ENCODE measurements at places on chromosomes 12 and 14.

DNA sequence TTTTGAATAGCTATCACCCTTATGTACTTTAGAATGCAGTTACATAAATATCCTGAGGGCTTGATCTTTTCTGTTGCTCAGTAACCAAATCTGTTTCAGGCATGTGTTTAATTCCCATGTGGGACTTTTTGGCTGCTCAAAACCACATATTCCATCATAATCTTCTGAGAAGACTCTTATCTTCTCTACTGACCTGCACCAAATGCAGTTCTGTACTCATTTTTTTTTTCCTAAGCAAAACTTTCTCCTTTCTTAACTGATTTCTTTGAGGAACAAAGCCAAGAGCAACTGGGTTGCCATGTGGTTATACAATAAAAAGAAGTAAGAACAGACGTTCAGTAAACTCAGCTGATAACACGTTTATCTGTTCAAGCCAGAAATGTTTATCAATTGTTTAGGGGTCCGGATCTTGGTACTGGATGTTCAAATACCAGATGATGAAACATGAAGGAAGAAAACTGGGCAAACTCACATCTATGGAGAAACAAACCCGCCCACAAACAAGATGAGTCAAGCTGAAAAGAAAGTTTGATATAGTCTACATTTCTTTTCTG lies 50.1 kb downstream of the TMEM132C start:
- no peak for DNase-seq

DNA sequence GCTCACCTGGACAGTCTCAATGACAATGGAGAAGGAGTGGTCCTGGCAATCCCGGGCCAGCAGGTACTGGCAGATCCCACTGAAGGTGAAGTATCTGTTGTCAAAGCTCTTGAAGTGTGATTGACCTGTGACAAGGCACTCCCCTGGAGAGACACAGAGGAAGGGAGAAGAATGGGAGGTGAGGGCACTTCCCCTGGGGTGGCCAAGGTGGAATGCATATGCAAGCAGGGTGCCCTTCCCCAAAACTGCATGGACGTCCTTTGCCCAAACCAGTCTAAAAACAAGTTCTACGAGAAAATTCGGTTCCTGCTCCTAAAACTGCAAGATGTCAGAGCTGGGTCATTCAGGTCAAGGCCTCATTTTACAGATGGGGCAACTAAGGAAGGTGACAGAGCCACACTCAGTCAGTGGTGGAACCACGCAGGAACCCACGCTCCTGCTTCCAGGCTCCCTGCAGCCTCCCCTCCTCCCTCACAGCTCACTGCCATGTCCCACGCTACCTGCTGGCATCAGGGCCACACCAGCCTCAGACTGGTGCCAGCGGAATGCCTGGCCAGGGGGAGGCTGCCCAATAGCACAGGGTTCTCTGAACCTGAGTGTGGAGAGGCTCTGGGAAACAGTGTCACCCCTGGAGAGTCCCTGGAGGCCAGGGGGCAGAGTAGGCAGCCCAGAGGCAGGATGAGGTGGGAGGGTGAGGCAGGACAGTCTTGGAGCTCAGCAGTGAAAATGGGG lies 59.2 kb downstream of the VWF start:
- DNase-seq = no peak

- peak; percentile 20 for DNase-seq
Observed at GRCh38 chr14:68910540-68910939, 68.6 kb downstream of the ACTN1 start.

GRCh38 chr14:90726656-90727055 lies 89.6 kb downstream of the TTC7B start:
- DNase-seq = no peak

DNA sequence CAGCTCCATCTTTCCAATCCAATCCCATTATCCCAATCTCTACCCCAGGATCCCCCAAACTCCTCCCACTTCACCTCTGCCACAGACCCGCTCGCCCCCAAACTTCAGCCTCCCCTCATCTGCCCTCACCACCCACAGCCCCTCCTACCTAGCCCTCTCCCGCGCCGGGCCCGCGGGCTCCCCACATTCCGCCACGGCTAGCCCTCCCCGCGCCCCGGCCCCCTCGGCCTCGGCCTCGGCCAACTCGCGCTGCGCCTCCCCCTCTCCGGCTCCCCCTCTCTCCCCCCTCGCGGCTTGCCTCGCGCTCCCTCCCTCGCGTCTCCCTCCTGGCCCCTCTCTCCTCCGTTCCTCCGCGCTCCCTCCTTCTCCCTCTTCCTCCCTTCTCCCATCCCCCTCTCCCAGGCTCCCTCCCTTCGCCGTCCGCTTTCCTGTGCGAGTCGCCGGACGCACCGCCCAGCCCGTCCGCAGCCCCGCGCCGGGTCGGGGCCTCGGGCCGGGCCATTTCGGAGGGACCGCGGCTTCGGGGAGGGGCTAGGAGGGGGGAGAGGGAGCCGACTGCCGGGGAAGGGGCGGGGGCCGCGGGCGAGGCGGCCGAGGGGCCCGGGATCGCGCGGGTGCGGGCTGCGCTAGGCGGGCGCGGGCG lies at the start of gene ATN1:
ATN1 (plus strand) TSS at position 581 of the 643 bp plus-strand sequence. CDS start 6,043 bp downstream, outside the sequence.
- DNase-seq = peak; percentile 62

- DNase-seq = no peak
Observed at GRCh38 chr14:98167705-98168104, 1104.3 kb downstream of the BCL11B start.

DNA sequence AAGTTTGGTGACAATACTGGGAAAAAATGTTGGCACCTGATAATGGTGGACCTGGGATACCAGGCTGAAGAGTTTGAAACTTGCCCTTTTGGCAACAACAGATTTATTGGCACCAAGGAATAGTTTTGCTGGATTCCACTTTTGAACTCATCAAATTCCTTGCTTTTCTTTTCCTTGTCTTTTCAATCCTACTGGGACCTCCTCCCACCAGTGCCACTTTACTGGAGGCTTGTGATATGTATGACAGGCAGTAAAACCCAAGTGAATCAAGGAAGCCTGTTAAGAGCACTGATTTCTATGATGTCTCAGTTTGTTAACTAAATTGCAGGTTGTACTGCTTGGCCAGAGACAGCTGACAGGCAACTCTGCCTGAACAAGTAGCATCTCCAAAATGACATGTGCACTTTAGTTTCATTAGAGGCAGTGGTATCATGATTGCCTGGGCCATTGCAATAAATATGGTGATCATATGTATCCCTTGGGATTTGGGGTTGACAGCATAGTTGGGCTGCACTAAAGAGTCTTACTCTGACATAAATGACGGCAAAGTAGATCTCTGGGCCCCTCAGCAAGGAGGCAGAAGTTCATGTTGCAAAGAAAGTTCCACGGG lies 565.4 kb downstream of the DIO2 start:
- no peak for DNase-seq

DNA sequence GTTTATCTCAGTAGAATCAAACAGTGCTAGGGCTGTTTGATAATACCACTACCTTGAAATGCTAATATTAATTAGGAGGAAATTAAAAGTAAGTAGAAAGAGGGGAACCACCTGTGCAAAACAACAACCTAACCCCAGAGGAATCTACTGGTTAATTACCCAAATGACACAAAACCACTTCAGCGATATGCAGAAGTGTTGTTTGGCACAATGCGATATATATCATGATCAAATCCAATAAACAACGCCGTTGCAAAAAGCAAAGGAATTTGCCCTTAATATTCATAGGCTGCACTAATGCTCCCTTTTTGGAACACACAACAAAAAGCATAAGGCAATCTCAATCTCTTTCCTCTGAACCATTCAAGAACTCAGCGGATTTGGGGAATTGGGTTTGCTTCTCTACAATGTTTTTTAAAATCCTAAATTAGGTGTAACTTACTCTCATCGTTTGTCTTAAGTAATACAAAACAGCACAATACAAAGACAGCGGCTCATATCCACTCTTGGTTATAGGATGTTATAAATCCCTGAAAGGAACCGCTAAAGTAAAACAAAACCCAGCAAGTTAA lies 1.5 kb downstream of the MAP4K5 start:
- no peak for DNase-seq

DNA sequence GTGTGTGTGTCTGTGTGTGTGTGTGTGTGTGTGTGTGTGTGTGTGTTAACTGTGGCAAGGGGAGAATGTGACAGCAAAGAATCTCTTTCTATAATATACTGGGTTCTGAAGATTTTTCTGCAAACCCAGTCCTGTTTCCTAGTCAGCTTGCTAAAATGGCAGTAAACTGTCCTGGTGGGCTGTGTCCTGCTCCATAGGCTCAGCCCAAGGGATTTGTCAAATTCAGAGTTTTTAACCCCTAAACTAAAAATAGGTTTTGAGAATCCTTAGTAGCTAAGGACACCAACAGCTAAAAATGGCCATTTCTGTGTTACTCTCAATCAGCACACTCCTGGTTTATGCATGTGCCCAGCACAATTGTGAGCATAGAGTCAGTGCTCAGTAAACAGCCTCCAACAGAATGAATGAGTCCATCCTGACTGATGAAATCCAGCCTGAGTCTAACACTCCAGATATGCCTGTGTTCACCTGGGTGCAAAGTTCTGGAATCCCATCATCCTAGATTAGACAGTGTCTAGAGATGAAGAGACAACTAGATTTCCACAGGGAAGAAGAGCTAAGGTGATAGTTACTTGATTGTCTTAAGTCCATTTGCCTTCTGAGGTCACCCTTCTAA lies 192.6 kb downstream of the TTC6 start:
- no peak for DNase-seq

DNA sequence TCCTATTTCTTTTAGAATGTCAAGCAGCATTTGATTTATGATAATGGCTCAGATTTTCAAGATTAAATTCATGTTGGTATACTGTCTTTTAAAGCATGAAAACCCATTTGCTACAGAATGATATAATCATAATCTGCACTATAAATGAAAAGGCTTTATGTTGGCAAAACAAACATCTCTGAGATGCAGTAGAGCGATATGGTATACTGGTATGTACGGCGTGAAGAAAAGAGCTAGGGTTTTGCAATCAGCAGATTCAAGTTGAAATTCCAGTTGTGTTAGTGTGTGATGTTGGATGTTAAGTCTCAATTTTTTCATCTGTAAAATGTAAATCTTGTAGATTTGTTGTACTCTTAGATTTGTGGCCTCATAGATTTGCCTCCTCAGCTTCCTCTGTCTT lies 53.2 kb upstream of the DYRK2 start:
- no peak for DNase-seq

DNA sequence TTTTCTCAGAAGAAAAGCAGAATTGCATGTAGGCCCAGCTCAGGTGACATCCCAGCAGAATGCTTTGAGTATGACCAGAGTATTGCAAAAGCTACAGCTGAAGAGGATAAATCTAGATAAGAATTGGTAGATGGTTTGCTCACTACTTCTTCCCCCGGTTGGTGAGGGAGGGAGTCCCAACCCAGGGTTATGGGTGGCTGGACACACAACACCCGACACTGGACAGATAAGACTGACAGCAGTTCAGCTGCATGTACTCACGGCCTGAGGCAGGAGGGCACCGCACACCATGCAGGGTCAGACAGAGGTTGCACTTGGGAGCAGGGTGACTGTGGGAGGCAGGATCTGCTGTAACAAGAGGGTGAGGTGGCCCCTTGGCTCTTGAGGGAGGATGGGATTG lies 1.7 kb upstream of the CLEC4C start:
- no peak for DNase-seq

- no peak for DNase-seq
Observed at GRCh38 chr12:104230304-104231095, 14.9 kb downstream of the TXNRD1 start.

GRCh38 chr14:99733540-99734405 lies 49.7 kb downstream of the CYP46A1 start:
- no peak for DNase-seq

DNA sequence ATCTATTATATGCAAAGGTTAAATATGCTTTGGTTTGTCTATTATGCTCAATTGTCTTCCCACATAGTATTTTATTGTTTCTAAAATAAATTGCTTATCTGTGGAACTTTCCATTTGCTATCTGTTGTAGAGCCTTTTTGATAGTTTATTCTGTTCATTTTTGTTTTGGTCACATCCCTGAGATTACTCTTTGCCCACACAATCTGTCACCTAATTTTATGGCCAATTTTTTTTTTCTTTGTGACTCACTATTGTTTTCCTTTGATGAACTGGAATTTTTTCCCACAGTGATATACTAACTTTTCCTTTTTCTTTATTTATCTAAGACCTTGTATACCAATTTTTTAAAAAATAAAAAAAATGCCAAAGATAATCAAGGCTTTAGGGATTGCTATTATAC lies 61.1 kb downstream of the RASSF9 start:
- DNase-seq = no peak

- DNase-seq = no peak
Observed at GRCh38 chr12:51011955-51012354, 14.2 kb downstream of the SLC11A2 start.

- DNase-seq = no peak
Observed at GRCh38 chr12:22046968-22047390, 961 bp downstream of the CMAS start.

DNA sequence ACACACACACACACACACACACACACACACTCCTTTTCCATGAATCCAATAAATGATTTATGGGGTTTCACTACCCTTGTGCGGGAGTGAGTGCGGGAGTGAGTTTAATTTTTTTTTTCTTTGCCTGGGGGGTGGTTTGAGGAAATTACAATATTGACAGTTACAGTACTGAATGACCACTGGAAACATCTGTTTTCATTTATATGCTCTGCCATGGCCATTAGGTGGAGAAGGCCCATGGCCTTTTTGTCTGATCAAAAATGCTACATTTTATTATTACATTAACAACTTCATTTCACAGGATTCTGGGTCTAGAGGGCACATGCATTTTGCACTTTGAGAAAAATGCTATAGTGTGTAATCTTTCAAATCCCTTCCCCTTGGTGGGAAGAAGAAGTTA lies 5.9 kb downstream of the TBX3 start:
- DNase-seq = no peak

GRCh38 chr12:24416423-24417109 lies 467.1 kb upstream of the SOX5 start:
- no peak for DNase-seq

- DNase-seq = no peak
Observed at GRCh38 chr14:94545131-94545841, 16.0 kb upstream of the SERPINA4 start.

- DNase-seq = peak; percentile 30
Observed at GRCh38 chr12:67650388-67651131, 2.0 kb downstream of the DYRK2 start.

- DNase-seq = no peak
Observed at GRCh38 chr14:50262865-50263264, 31.5 kb upstream of the SOS2 start.

DNA sequence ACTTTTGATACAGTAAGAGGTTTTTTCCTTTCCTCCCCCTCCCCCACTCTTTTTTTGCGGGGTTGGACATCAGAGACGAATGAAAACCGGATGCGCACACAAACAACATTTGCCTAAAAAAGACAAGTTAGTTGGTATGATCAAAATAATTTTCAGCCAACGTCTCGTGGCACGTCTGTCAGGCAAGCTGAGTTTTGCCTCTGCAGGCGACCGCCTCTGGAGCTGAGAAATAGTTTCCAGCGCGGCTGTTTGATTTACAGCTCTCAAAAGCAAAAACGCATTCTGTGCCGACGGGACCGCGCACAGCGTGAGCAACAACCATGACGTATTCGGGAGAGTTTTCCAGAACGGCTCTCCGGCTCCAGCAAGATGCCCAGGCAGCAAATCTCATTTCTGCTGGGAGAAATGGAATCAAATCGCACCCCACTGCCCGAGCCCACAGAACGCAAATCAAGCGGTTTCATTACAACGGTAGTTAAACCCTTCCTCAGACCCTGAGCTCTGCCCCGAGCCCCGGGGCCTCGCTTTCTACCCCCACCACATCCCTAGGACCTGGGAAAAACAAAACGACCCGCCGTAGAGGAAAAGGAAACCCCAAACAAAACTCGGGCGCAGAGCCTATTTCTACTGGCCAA lies 14.2 kb upstream of the CALM1 start:
- peak; percentile 76 for DNase-seq

Data from stimulated activated CD4-positive, alpha-beta T cell treated with anti-CD3 and anti-CD28 coated beads, Interleukin-2, amount 100 ng/mL, for 24 hours (primary cell).